ENCODE measurements at places on chromosomes 1 and 21.
A peak's percentile ranks its signal among the peaks of the same experiment; 100 is the strongest.

GRCh38 chr1:174764191-174764590, 235.6 kb upstream of the CACYBP start:
- DNase-seq: no peak

DNA sequence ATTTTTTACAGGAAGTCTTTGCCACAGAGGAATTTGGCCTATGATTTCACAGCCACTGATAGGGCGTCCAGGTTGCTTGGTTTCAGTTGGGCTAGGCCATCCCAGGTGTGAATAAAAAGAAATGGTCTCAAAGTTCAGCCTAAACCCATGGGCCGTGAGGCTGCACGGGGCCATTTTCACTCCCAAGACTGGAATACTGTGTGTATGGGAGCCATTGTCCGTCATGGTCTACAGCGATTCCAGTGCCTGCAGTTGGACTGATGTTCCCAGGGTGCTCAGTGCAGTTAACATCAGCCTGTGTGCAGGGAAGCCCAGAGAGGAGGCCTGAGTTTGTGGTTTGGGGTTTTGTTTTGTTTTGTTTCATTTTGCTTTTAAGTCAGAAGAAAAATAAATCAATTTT, 133.2 kb downstream of the ADSS2 start:
- no peak for DNase-seq

- DNase-seq: peak; percentile 18
These were observed 685 bp downstream of the UBAP2L start for GRCh38 chr1:154221278-154222001.

DNA sequence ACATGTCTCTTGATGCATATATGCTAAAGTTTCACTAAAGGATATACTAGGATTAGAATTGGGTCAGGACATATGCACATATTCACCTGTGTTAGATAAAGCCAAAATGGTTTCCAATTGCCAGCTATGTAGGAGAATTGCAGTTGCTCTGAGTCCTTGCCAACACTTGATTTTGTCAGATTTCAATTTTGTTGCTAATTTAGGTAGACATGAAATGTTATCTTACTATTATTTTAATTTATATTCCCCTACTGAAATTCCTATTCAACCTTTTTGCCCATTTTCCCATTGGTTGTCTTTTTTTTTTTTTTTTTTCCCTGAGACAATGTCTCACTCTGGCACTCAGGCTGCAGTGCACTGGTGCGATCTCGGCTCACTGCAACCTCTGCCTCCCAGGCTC, 13.4 kb downstream of the HDAC1 start:
- no peak for DNase-seq

DNA sequence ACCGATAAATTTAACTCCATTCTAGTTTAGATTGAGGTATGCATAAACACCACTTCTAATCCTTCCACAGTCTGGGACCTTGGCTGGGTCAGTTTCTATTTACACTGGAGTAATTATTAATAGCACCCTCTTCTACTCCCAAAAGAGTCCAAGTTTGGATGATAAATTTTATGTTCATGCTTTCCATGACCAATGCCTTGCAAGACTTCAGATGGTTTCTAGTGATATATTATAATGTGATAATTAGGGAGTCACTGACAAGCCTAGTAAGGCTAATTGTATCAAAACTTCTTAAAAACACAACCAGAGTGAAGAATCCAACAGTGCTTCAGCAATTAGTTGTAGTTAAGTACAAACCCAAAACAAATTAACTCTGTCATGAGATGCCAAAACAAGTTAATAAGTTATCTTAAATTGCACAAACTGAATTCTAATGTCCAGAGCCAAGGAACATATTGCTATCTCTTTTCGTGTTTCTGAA, 489.6 kb downstream of the TTLL7 start:
- DNase-seq: no peak

GRCh38 chr1:193705554-193705981, 519.2 kb upstream of the B3GALT2 start:
- DNase-seq: no peak

DNA sequence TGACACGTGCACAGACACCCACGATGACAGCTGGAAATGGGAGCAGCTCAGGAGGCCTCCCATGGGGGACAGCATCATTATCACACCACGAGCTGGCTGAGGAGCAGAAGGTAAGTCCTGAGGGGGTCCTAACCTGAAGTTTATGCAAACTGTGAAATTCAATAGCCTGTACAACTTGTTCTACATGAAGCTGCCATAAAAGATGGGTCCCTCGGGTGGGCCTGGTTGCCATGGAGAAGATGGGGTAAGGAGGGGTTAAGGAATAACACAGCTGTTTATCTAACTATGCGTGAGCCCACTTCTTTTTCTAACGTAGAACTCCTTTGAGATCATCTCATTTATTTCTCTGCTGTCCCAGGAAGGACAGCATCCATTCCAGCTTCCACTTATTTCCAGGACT, 163.4 kb upstream of the CD34 start:
- DNase-seq: no peak

GRCh38 chr1:114126261-114127095, 27.2 kb downstream of the SYT6 start:
- DNase-seq: peak; percentile 56

- DNase-seq: no peak
These were observed 13.4 kb upstream of the ASCL5 start for GRCh38 chr1:201140235-201140940.

GRCh38 chr1:186559601-186560116, 98.7 kb upstream of the PDC start:
- no peak for DNase-seq

- no peak for DNase-seq
These were observed 72.6 kb upstream of the SDC3 start for GRCh38 chr1:30981172-30981571.

DNA sequence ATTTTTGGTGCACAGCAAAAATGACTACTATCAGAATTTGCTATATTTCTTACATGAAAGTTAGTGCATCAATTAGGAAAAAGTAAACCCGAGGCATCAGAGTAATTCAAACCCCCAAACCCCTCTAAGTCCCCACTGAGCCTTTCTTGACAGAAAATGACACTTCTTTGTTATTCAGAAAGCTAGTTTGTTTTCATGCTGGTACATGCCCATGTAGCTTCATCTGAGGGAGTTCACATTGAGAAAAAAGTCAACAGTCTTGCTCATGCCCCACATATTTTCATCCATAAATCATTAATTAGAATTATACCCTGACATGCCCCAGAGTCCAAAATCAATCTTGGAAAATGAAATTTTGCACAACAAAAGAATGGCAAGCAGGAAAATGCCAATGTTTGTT, 39.9 kb upstream of the PDC start:
- no peak for DNase-seq

DNA sequence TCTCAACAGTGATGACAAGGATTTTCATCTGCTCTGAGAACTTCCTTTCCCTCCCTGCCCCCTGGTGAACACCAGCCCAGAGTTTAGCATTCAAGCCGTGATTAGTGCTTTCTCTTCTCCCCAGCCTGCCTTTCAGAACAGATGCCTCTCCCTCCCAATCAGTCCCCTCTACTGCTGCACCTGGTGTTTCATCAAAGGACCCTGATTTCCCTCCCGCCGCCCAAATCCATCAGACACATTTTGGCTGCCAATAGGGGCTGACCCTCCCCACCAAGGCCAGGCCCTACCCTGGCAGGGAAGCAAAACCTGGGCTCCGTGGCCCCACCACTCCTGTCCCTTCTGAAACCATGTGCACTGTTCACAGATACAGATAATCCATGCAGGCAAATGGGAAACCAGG, 34.0 kb upstream of the KLHDC7A start:
- DNase-seq: no peak

- DNase-seq: no peak
These were observed 38.3 kb downstream of the ECE1 start for GRCh38 chr1:21251773-21252471.

DNA sequence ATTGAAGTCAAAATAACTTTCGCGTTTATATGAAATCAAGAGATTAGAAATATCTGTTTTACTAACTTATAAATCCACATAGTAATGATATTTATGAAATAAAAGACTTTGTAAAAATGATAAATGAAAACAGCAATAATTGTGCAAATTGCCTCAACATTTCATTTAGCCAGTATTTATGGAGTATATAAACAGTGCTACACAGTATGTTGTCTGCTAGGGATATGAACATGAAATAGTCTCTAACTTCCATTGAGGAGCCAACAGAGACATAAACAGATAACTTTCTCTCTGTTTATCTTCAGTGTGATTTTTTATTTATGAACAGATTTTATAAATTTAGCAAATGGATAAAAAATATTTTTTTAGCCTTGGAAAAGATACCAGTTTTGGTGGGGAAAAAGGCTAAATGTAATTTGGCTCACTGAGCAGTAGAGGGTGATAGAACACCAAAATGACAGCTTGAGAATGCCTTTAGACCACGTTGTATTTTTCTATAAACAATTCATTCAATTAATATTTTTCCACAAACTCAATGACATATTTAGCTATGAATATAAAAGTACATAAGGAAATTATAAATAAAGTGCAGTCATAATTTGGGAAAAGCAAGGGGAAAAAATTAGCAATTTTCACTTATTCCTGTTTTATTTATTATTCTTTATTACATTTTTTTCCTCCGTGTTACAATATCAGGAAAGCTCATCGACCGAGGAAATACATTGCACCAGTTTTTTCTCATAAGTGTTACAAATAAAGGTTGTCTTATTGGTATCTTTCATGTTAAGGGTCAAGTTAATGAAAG, 47.5 kb upstream of the EEIG2 start:
- DNase-seq: no peak

DNA sequence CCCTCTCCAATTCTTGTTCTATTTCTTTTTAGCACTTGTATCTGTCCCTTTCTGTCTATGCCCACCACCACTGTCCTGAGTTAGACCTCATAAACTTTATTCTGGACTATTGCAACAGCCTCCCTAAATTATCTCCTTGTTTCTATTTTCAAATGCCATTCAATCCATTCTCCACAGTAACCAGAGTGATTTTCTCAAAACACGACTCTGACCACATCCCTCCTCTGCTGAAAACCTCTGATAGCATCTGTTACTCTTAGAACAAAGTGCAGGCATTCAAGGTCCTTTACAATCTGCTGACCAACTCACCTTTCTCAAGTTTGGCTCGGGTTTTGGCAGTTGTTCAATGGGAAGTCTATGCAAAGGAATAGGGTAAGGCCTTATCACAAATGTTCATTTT, 22.8 kb upstream of the GPX7 start:
- DNase-seq: no peak

GRCh38 chr1:15180189-15180588, 26.6 kb downstream of the TMEM51 start:
- no peak for DNase-seq

GRCh38 chr1:111720977-111721786, 18.0 kb downstream of the INKA2 start:
- DNase-seq: no peak

GRCh38 chr1:25926731-25927496, 20.7 kb upstream of the STMN1 start:
- DNase-seq: no peak

DNA sequence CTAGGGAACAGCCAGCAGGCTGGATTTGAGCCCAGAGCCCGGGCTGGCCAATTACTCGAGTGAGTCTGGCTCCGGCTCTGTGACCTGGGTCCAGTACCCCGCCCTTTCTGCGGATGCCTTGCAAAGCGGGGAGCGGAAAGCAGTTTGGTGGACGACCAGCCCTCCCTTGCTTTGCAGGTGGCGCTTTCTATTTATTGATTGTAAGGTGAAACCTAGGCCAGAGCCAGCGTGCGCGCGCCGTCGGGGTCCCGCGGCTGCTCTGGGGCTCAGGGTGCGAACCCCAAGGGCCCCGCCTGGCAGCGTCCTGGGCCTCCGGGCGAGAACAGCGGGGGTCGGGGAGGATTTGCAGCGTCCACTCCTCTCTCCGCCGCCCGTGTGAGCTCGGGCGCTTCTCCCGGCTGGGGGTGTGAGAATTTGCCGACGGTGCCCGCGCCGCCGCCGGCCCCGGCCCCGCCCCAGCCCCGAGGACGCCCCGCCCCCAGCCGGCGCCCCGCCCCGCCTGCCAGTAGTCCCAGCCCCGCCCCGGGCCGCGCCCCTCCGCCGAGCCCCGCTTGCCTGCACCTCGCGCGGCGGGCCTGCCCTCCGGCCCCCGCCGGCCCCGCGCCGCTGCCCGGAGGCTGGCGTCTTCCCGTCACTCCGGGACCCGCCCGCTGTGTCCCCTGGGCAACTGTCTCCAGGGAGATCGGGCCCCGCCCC, 37.6 kb downstream of the PIK3CD start:
- DNase-seq: peak; percentile 84

- DNase-seq: no peak
These were observed 253.2 kb upstream of the RRP15 start for GRCh38 chr1:218031901-218032300.

DNA sequence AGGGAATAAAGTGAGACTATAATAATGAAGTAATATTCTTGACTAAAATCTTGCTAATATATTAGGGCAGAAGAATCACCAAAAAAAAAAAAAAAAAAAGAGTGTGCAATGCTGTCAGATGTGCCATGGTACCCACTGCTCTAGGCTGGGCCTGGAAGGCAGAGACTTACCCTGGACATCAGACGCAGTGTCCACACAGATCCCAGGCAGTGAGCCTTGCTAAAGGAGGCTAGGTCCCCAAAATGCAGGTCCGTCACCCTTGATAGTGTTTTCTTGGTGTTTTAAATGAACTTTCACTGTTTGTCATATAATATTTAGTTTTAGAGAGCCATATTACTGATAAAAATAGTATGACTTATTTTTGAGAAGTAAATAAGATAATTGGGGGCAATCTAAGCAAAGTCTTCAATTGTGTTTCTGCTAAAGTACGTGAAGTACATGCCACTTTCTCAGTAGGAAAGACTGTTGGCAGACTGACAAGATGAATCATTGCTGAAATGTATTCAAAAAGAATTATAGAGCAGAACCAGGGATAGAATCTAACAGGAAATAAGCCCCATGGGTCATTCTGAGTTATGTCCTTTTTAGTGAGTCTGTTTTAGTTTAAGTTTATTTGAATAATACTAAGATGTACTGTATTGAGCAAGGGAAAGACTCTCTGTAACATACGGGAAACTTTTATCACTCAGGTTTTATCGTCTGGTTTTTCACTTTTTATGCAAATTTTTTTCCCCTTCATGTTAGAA, 74.6 kb upstream of the PDC start:
- DNase-seq: no peak

GRCh38 chr1:162136760-162137159, 67.3 kb downstream of the NOS1AP start:
- no peak for DNase-seq
